Left hindlimb (tissue), 1 donor: ENCODE measurements at places on chromosomes 1 and 21.

- DNase-seq, result no peak
Measured at GRCh38 chr1:117681901-117682250, 76.0 kb downstream of the TENT5C start.

- no peak for DNase-seq
Measured at GRCh38 chr21:16945580-16945979, 567.3 kb upstream of the CXADR start.

DNA sequence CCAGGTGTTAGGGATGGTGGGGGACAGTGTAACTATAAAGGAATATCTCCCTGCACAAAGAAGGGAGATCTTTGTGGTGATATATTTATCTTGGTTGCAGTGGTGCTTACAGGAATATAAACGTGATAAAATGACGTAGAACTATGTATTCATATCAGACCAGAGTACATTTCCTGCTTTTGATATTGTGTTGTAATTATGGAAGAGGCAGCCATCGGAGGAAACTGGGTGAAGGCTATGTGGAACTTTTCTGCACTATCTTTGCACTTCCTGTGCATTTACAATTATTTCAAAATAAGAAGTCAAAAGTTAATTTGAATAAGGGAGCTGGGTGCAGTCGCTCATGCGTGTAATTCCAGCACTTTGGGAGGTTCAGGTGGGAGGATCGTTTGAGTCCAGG lies 37.6 kb downstream of the NDUFS5 start:
- no peak for DNase-seq

DNA sequence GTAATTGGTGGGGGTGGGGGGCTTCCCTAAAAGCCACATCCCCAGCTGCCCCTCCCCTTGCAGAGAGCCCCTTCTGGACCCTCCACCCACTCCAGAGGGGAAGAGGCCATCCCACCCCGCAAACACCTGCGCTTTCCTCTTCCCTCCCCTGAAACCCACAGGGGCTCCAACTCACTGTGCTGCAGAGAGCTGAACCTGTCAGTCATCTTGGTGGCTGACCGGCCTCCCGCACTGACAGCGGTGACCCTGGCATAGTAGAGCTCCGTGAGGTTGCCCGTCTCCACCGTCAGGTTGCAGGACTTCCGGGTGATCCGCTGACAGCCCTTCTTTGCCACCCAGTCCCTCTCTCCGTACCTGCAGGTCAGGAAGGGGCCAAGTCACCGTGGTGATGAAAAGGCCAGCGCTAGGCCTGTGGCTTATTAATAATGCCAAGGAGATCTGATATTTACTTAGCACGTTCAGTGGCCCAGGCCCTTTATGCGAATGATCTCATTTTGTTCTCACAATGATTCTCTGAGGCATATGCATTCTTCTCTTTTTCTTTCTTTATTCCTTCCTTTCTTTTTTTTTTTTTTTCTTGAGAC lies 5.9 kb downstream of the IL22RA1 start:
- DNase-seq, result no peak

- no peak for DNase-seq
Measured at GRCh38 chr1:4393191-4393590, 261.2 kb upstream of the AJAP1 start.

GRCh38 chr21:36323032-36323431 lies 3.0 kb downstream of the MORC3 start:
- DNase-seq, result no peak

DNA sequence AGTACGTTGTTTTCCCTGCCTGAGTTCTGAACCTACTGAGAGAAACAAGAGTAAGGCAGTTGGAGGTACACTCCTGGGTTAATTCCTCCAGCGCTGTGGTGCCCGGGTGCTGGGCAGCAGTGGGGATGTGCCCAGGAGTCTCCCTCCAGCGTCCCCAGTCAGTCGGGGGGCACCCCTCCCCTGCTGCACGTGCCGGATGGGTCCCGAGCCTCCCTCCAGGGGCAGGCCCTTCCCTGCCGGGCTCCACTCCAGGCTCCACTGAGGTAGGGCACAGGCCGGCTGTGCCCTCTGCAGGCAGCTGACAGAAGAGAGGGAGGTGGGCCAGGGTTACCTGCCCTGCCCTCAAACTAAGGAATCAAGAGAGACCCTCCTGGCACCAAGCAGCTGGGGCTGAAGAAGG lies 238.1 kb upstream of the VAMP3 start:
- no peak for DNase-seq

- no peak for DNase-seq
Measured at GRCh38 chr1:9942399-9942938, 722 bp downstream of the LZIC start.

- DNase-seq, result no peak
Measured at GRCh38 chr21:28018741-28019669, 973.7 kb downstream of the LTN1 start.
